ENCODE measurements at places on chromosomes 1 and 21.

DNA sequence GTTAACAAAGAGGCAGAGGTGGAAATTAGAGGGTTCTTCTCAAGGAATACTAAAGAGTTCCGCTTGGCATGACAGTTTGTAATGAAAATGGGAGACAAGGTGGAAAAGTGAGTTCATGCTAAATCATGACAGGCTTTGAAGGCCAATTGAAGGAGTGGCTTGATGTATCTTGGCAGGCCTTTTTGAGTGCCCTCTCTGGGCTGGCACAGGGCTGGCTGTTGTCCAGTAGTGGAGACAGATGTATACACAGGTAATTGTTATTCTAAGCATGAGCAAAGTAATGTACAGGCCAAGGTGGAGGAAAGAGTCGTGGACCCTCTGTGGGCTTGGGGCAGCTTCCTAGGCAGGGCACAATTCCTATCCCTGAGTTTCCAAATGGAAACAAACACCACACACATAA lies 196.7 kb upstream of the GALNT2 start:
- DNase-seq, result no peak

DNA sequence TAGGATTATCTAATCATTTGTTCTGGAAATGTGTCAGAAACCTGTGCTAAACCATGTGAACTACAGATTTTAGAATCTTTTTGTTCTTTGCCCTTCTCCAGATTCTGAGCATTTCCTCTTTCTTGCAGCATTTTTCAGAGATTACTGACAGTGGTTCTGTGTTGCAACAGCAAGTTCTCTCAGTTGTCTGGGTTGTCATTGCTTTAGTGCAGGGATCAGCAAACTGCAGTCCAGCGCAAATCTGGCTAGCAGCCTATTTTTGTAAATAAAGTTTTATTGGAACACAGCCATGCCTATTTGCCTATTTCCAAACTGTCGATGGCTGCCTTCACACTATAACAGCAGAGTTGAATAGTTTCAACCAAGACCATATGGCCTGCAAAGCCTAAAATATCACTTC lies 66.3 kb upstream of the LRRC8D start:
- DNase-seq, result no peak

DNA sequence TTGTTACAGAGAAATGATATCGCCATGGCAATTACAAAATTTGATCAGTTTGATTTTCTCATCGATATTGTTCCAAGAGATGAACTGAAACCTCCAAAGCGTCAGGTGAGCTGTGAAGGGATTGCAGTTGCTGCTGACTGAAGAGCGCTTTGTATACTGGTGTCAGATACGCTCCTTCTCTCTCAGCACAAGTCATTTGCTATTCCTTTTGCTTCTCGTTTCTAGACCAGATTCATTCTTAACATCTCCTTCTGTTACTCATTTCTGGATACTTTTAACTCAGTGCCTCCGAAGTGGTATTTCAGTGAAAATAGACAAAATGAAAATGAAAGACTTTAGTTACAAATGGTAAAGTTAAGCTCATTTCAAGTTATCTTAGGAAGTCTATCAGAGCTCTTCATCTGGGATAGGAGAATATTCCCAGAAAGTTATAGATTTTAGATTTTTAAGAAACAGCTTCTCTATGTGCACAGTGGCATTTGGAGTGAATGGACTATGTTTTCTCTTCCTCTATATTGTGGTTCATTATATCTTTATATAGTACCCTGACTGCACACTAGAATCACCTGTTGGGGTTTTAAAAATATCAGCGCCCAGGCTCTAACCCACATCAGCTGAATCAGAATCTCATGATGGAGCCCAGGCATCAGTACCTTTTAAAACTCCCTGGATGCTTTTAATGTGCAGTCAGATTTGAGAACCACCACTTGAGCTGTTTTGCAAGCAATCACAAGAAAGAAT lies 30.3 kb upstream of the KCNQ4 start:
- DNase-seq, result no peak

DNA sequence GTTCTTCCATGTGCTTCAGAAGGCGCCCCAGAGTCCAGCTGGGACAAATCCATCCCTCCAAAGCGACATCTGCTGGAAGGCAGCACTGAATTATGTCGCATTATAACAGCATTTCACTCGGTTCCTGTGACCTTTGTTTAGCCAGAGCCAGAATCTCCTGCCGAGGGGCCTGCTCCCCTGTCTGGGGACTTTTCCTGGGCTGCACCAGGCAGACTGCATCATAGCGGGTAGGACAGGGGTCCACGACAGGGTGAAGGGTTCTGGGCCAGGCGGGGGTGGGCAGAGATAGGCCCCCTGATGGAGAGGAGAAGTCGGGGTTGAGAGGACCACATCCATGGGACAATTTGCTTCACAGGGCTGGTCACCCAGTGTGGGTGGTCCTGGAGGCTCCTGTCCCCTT lies 276.9 kb downstream of the MATN1 start:
- DNase-seq, result no peak

DNA sequence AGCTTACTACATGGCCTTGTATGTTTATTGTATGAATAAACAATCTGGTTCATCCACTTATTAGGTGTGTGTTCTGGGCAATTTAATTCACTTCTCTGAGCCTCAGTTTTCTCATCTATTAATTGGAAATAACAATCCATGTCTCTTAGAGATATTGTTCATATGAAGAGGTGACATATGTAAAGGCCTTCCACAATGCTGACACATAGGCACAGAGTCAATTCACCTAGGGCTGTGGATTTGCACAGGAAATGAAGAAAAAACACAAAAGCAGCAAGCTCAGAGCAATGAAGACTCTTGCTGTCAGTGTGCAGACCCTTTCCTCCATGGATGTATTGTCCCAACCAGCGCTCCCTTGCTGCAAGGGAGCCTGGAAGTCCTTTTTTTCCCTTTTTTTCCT lies 195.2 kb upstream of the CAMK1G start:
- DNase-seq, result no peak

GRCh38 chr21:44918107-44918470 lies 2.6 kb downstream of the ITGB2 start:
- DNase-seq, result no peak

GRCh38 chr21:17925899-17926298 lies 106.7 kb upstream of the C21orf91 start:
- DNase-seq, result no peak

GRCh38 chr1:48200166-48200900 lies 22.2 kb upstream of the SLC5A9 start:
- no peak for DNase-seq

- no peak for DNase-seq
These were observed 17.1 kb upstream of the PRRC2C start for GRCh38 chr1:171468120-171468750.

GRCh38 chr21:19508844-19509243 lies 1105.3 kb upstream of the TMPRSS15 start:
- no peak for DNase-seq

- DNase-seq, result no peak
These were observed 23.3 kb downstream of the ZBTB17 start for GRCh38 chr1:15952317-15953258.

- DNase-seq, result no peak
These were observed 133.0 kb upstream of the SPAG17 start for GRCh38 chr1:118317842-118318614.

DNA sequence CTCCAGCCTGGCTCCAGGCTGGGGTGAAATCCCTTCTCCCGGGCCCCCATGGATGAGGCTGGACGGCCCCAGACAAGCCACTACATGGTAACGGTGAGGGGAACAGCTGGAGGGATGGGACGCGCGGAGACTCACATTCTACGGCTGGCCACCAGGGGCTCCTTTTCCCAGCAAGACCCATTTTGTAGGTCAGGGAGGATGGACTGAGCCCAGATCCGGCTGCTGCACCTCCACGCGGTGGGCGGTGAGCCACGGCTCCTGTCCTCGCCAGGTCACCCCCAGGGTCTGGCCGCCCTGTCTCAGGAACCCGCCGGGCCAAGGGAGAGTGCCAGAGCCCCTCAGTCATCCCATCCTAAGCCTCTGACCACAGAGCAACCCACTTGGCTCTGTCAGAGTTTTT lies 75.0 kb upstream of the ACTRT2 start:
- DNase-seq, result no peak

DNA sequence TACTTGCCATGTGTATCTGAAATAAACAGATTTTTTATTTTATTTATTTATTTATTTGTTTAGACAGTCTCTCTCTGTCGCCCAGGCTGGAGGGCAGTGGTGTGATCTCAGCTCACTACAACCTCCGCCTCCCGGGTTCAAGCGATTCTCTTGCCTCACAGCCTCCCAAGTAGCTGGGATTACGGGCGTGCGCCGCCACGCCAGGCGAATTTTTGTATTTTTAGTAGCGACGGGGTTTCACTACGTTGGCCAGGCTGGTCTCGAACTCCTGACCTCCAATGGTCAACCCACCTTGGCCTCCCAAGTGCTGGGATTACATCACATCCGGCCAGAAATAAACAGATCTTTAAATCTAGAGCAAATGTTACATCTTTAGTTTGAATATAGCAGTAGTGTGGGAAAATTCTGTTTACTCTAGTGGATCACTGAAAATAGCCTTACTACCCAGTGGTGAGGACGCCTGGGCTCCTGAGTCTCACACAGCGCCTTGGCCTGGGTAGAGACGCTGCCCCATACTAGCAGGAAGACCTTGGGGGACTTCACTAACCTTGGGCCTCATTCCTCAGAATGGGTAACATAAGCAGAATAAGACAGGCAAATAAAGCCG lies 709 bp downstream of the GART start:
- DNase-seq, result no peak

- DNase-seq, result no peak
These were observed 48.3 kb upstream of the POFUT2 start for GRCh38 chr21:45335761-45336534.

GRCh38 chr1:114025609-114026401 lies 46.5 kb downstream of the OLFML3 start:
- DNase-seq, result no peak

DNA sequence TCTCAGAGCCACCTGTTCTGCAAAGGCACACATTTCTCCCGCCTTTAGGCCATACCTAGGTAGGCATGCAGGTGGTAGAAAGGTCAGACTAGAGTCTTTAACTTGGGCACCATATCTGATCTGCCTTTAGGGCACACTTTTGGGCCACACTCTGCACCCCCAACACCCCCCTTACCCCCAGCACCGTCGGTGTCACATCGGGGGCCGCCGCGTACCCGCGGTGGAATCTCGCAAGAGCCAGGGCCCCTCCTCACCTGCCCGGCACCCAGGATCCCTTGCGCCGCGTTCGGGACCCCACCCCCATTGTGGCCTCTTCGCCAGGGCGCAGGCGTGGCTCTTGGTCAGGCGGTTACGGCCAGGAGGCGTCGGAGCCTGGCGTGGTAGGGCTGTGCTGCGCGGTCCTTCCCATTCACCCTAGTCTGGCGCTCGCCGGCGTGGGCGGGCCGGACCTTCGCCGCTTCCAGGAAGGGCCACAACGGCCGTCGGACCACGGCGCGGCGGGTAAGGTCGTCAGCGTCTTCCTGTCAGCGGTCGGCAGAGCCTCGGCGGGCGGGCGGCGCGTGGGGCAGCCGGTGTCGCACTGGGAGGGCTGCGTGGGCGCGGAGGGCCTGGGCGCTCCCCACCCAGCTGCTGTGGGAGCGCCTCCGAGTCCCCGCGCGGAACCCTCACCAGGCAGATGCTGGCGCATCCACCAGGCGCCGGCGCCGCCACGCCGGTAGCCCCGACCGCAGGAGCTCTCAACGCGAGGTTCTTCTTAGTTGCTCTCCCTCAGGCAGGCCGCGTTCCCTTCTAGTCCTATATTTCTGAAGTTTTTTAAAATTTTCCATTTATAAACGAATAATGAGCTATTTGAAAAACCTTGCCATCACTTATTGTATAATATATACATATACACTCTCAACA lies at the start of gene DNAH14:
Gene DNAH14, plus strand, starts transcription at position 341 of the 903 bp plus-strand sequence. CDS start 23,028 bp downstream, outside the sequence.
- DNase-seq, result no peak

GRCh38 chr1:6984536-6984935 lies 199.3 kb downstream of the CAMTA1 start:
- no peak for DNase-seq

- no peak for DNase-seq
These were observed 8.0 kb downstream of the PDXK start for GRCh38 chr21:43726686-43727518.

GRCh38 chr1:8589571-8589970 lies 227.9 kb downstream of the RERE start:
- no peak for DNase-seq

- DNase-seq, result no peak
These were observed at the start of gene TSPEAR for GRCh38 chr21:44711327-44712202. Gene TSPEAR, minus strand, starts transcription at chr21:44711572. Its CDS starts 58 bp downstream, at chr21:44711514.

DNA sequence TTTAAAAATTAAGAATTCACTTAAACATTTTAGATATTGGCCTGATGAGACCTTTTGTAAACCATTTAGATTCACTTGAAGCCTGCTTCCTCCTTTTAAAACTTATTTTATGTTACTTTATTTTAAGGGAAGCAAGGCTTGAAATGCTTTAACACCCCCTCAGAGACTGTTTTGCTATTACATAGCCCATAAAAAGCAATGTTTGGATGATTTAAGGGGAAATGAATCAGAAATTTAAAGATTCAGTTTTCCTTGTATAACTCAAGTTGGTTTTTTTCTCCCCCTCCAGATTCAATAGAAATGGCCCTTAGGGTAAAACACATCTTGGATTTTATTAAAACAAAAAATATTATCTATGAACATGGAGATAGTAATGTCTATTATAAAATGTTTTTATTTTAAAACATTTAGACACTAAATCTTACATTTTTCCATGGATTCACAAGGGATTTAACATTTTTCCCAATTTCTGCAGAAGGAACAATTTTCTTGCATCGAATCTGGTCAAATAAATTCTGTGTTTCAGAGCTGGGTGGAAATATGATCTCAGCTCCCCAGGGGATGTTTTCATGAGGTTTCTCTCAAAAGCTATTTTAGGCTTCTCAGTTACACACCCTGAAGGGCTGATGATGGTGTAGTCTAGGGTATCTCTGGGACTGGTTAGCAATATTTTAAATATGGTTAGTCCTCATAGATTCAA lies 69.3 kb upstream of the WARS2 start:
- no peak for DNase-seq

- no peak for DNase-seq
These were observed at the start of gene FNDC5 for GRCh38 chr1:32870615-32871363. Gene FNDC5, minus strand, starts transcription at chr1:32870912.

DNA sequence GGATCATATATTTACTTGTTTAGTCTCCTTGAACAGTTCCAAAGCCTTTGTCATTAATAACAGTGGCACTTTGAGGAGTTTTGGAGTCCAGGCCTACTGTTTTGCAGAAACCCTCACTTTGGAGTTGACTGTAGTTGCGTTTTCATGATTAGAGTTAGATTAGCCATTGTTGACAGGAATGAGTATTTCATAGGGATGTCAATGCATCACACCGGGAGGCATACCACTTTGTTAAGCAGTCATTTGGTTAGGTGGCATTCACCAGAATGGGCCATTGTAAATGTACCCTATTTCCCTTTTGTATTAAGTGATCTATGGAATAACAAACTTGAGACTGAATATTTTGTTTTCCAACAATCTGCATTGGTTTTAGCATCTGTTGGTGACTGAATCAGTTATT lies 11.8 kb downstream of the MRPS6 start:
- DNase-seq, result no peak

DNA sequence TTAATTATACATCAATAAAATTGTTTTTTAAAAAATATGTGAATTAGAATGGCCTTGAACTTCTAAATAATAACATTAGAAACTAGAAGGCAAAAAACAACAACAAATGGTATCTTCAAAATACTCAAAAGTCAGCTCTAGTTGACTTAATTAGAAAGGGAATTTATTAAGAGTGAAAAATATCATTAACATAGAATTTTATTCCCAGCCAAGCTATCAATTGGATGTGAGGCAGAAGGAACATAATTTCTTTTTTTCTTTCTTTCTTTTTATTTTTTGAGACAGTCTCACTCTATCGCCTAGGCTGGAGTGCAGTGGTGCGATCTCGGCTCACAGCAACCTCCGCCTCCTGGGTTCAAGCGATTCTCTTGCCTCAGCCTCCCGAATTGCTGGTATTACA lies 51.2 kb upstream of the CAPZB start:
- no peak for DNase-seq

GRCh38 chr1:56665384-56665783 lies 20.3 kb downstream of the PRKAA2 start:
- no peak for DNase-seq
